Esophagus mucosa (tissue), 1 donor: ENCODE measurements at places on chromosomes 12 and 14. TPM values are rescaled to one million over a fixed set of nuclear protein-coding genes. Genes with fewer than 3 reads are reported as not detected.

Gene RD3L
- not detected for total RNA-seq

Gene VTI1B
- 81.0 TPM for total RNA-seq

Gene LRRIQ1
- 0.20 TPM for total RNA-seq

Gene ATP2A2
- total RNA-seq = 194 TPM

DNA sequence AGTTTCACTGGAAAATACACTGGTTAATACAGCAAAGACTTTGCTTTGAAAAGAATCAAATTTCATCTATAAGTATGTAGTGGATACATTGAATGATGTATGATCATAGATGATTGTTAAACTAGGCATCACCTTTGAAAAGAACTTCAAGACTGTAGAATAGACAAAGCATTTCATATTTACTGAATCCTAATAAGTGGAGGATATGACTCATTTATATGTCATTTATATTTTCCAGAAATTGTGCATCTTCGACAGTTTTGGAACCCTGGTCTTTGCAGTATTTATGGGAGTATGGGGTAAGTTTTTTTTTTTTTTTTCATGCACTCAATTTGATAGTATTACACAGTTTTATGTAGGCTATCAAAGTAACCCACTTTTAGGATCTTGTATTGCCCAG, 161.9 kb downstream of the ANO6 start:
- ATAC-seq = no peak

- no peak for ATAC-seq
These were observed 26.6 kb downstream of the PIGH start for GRCh38 chr14:67573228-67574010.

DNA sequence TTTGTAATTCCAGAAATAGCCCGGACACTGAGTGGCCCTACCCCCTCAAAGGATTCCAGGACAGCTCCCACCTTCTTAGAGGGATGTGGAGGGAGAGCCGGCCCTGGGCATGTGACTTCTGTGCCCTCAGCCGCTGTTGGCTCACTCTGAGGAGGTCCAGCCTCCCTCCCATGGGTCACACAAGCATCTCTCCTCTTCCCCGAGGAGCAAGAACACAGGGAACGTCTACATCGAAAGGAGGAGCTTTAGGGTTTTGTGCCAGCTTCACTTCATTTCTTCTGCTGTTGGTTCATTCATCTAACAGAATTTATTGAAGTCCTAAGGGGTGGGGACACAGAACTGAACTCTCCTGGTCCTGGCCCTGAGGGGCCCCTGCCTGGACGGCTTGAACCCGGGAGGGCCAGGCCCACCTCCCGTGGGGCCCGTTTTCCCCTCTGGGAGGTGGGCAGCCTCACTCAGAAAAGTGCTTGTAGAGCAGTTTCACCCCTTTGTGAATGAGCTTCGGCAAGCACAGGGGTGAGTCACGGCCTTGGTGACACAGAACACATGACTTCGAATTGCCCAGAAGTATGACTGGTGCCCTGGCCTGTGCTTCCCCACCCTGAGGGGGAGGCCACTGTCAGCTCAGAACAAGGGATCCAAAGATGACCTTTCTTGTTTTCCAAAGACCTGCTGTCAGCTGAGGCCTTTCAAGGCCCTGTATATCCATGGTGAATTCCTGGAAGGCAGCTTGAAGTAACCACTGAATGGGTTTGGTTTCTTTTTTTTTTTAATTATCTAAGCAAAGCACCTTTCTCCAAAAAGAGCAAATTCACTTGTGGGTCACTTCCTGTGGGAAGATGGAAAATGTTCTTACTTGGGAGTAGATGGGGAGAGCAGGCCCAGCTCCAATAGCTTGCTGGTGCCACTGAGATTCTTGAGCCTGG, 39.2 kb downstream of the NFKBIA start:
- peak; percentile 82 for ATAC-seq

- no peak for ATAC-seq
These were observed 248.7 kb upstream of the EGLN3 start for GRCh38 chr14:34199585-34199984.

GRCh38 chr14:102891111-102891510, 31.4 kb upstream of the AMN start:
- no peak for ATAC-seq

DNA sequence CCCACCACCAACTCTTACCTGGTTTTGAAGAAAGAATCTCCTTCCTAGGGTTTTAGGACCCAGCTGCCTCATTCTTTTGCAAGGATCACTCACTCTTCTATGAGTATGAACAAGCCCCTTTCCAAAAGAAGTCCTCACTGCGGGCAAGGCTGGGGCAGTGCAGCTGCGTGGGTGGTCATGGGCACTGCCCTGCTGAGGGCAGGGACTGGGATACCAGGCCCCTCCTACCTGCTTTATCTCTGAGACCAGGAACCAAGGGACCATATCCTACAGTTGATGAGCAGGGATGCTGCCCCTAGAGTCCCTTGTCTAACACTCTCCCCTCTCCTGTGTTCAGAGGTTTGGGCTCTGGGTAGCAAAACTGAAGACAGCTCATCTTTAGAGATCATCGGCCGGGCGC, 20.5 kb downstream of the HPD start:
- no peak for ATAC-seq

- ATAC-seq = no peak
These were observed at the start of gene TMEM253 for GRCh38 chr14:21100931-21101330. TMEM253 (plus strand) TSS chr14:21101066; CDS start chr14:21101344, 278 bp downstream.

DNA sequence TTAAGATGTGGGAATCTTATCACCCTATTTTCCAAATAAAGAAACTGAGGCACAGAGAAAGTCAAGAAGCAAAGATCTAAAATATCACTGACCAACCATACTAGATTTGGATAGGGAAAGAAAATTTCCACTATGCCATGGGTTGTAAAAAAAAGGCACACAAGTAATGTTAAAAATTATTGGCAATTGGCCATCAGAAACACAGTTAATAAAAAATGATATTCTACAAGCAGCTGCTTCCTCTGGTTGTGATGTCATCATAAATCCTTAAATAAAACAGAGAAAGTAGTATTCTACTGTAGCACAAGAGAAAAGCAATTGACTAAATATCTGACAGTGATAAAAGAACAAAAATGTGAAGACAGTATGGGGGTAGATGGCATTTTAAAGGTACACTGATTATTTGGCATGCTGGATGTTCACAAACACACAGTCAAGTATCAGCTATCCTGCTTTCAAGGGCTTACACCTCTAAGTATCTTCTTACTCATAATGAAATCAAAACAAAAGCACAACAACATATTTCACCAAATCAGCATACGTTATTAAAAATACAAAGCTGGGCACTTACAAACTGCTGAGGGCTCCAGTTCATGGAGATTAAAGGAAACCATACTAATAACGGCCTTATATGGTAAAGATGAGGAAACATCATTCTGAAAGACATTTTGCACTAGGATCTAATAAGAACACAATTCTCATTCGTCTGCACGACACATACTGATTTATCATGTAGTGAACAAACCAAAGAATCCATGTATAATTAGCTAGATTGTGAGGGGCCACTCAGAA, 45.7 kb downstream of the CORO1C start:
- ATAC-seq = no peak

DNA sequence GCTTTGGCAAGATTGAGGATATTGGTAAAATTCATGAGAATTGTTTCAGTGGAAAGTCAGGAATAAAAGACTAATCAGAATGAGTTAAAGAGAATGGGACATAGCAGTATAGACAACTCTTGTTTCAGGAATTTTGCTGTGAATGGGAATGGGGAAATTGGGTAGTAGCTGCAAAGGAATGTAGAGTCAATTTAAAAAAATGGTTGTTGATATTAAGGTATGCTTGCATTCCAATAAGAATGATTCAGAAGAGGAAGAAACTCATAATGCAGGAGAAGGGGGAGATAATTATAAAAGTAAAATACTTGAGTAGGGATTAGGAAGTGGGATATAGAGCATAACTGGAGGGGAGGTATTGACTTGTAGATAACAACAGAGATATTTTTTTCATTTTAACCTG, 40.7 kb downstream of the MNAT1 start:
- ATAC-seq = no peak

DNA sequence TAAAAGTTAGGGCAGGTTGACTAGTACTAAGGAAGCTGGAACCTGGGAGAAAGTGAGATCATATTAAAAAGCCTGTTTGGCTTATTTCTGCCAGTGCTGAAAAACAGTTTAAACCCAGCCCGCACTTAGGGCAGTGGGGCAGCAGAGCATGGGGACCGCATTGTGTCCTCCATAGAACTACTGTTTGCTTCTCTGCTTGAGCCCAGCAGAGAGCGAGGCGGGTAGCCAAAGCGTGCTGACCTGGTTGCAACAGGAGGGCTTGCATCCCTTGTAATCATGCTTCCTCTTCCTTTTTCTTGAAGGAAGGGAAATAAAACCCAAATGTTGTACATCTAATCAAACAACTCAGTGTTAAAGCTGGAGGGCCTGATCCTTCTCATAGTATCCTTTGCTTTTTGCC, 82.5 kb upstream of the HOXC13 start:
- no peak for ATAC-seq

GRCh38 chr12:47811581-47812484, 7.9 kb downstream of the HDAC7 start:
- peak; percentile 3 for ATAC-seq

DNA sequence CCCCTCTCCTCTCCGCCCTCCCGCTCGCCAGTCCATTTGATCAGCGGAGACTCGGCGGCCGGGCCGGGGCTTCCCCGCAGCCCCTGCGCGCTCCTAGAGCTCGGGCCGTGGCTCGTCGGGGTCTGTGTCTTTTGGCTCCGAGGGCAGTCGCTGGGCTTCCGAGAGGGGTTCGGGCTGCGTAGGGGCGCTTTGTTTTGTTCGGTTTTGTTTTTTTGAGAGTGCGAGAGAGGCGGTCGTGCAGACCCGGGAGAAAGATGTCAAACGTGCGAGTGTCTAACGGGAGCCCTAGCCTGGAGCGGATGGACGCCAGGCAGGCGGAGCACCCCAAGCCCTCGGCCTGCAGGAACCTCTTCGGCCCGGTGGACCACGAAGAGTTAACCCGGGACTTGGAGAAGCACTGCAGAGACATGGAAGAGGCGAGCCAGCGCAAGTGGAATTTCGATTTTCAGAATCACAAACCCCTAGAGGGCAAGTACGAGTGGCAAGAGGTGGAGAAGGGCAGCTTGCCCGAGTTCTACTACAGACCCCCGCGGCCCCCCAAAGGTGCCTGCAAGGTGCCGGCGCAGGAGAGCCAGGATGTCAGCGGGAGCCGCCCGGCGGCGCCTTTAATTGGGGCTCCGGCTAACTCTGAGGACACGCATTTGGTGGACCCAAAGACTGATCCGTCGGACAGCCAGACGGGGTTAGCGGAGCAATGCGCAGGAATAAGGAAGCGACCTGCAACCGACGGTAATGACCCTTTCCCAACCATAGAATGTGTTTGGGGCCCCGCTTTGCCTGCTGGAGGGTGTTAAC, 615 bp downstream of the CDKN1B start:
- ATAC-seq = peak; percentile 2

DNA sequence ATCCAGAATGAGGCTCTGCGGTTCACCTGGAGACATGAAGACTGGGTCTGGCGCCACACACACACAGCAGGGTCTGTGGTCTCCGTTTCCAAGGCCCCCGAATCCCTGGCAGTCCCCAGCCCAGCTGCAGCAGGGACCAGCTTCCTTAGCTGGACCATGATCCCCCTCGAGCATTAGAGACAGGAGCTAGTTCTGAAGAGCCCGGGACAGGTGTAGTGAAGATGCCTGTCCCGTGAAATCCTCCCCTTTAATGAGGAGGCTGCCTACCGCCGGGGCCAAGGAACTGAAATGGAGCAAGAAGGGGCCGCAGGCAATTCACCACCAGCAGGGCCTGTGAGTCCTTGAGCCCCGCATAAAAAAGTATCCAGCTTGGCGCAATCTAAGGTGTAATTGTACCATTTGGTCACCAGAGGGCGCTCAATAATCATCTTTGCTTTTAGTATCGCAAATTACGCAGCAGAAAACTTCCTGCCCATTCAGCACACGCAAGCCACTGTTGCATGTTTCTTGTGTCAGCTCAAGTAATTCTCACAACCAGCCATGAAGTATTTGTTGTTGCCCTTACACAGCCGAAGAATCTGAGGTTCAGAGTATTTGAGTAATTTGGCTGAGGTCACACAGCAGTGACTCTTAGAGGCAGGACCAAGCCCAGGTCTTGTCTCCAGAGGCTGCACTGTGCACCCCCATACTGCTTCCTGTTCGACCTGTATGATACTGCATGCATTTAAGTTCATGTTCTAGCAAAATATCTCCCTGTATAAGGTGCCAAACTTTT, 54.3 kb upstream of the PPP2R5C start:
- peak; percentile 53 for ATAC-seq

GRCh38 chr12:96810477-96810876, 96.6 kb upstream of the NEDD1 start:
- no peak for ATAC-seq

GRCh38 chr14:36656687-36657398, 4.8 kb upstream of the PAX9 start:
- ATAC-seq = no peak

- no peak for ATAC-seq
These were observed 366.2 kb upstream of the KITLG start for GRCh38 chr12:88946372-88946997.

DNA sequence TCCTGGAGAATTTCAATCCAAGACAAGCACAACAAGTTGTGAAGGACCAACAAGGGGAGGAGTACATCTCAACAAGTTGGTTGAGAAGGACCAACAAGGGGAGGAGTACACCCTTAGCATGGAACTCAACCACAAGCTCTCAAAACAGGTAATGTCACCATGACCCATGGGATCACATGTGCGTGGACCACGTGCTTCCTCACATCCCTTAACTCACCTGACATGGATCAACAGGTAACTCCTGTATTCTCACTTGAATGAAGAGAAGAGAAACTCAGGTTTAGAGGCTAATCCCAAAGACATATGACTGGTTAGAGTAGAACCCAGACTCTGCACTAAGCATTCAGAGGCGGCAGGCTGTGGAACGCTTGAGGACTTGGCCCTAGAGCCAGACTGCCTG, 6.2 kb downstream of the CRACR2A start:
- peak; percentile 35 for ATAC-seq

DNA sequence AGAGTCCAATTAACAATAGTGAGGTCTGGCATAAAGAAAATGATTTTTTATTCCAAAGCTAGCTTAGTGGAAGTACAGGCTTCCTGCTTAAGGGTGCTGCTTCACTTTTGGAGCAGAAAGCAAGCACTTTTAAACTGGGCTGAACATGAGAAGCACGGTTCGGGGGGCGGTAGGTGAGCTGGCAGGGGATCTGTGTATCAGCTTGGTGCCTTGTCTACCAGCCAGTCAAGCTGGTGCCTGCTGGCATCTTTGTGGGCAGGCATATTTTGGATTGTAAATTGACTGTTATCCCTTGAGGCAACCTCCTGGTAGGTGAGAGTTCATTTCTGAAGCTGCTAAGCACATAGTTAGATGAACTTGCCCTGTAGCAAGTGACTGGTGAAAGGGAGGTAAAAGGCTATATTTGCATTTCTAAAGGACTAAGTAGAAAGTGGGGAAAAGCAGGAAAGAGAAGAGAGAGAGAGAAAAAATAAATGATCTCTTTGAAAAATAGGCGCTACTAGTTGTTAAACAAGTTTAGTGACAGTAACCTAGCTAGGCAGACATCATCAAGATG, 121.1 kb upstream of the SYT10 start:
- ATAC-seq = no peak

GRCh38 chr12:58668233-58668632, 252.1 kb downstream of the LRIG3 start:
- ATAC-seq = no peak

- ATAC-seq = no peak
These were observed 579.1 kb downstream of the VRK1 start for GRCh38 chr14:97376310-97376709.
